ENCODE measurements at places on chromosomes 6 and 20.

DNA sequence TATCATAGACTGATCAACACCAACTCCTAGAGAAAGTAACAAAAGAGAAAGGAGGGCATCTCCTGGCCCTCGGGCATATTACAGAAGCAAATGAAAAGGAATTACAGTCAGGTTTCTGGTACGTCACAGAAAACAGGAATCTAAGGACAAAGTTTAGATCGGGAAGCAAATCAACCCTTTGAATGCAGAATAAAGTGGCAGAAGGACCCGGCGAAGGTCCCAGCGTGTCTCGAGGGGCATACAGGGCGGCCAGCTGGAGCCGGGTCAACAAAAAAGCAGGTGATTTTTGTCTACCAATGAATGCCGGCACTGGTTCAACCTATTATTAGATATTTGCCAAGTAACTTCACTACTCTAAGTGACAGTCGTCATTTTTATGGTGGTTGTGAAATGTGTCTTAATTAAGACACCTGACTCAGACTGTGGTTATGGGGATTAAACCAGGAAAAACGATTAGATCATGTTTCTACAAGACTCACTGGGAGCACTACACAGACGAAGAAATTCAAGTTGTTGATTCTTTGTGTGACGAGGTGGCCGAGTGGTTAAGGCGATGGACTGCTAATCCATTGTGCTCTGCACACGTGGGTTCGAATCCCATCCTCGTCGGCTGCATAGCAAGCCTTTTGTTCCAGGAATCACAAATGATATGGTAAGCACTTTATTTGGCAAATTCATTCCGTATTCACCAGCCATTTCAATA lies 12.4 kb upstream of the ZSCAN9 start:
- DNase-seq: peak; percentile 81

GRCh38 chr6:139967497-139967896 lies 593.0 kb upstream of the CITED2 start:
- DNase-seq: no peak

- DNase-seq: no peak
Observed at GRCh38 chr6:25061289-25061936, 125.7 kb upstream of the RIPOR2 start.

- no peak for DNase-seq
Observed at GRCh38 chr6:42162812-42163211, 10.4 kb upstream of the GUCA1A start.

DNA sequence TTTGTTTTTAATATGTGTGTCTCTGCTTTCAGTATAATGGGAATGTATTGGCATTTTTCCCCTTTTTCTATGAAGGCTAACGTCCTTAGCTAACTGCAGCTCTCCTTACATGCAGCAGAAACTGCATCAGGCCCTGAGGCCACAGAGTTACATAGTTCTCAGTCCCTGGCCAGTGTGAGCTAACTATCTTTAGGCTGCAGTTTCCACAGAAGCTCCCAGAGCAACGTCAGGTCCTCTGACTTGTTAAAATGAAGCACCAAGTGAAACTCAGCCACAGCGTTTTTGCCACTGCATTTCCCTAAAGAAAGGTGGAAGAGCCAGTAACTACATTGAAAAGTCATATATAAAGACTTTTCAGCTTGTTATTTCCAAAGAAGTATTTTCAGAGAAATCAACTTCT lies 244.7 kb downstream of the CBLN4 start:
- no peak for DNase-seq

- no peak for DNase-seq
Observed at GRCh38 chr20:58518387-58518786, 3.2 kb upstream of the APCDD1L start.

- no peak for DNase-seq
Observed at GRCh38 chr20:24543168-24543567, 73.7 kb downstream of the SYNDIG1 start.

GRCh38 chr6:119961450-119961849 lies 611.9 kb upstream of the MAN1A1 start:
- DNase-seq: no peak

DNA sequence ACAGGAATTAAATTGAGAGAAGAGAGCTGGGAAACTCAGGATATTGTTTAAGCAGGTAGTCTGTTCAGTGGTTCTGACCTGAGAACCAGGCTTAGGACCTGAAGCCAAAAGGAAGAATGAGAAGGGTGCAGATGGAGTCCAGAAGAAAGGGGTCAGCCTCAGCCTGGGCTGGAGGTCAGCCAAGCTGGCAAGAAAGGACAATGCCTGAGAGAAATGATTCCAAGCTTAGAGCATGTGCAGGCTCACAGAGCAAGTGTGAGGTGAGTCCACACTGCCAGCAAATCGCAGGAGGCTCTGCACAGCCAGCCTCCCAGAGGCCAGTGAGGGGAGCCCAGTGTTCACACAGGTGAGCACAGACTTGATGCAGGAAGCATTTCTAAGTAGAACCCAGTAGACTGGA lies 47.3 kb downstream of the DAAM2 start:
- no peak for DNase-seq

DNA sequence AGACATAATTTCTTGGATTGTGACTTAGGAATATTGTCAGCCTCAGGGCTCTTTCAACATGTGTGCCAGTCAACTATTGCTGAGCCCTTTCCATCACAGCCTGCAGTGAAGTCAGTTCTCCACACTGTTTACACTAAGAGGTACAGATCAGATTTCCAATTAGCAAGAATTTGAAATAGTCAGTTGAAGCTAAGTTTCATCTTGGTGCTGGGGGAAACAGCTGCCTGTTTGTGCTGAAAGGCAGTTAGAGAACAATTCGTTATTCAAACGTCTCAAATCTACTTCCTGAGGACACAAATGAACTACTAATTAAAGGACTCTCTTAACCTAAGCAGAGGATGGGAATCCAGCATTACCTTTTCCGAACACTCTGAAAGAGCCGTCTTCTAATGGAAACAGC lies 25.9 kb downstream of the ADGRF1 start:
- no peak for DNase-seq

DNA sequence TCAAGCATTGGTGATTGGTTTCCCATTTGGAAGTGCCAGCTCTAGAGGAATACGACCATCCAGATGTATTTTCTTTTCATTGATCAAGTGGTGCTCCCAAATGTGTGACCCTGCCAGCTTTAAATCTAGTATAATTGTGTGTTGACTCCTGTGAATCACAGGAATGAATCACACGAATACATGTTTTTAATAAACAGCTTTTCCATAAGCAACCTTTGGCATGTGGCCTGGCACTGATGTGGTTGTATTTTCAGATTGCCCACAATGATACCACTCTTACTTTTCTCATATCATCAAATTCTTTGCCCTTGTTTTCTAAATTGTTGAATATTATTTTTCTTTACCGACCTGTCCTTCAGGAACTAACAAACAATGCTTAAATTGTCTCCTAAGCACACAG lies 367 bp downstream of the GSTA3 start:
- DNase-seq: no peak

GRCh38 chr6:142249266-142249665 lies 52.5 kb upstream of the ADGRG6 start:
- DNase-seq: no peak

DNA sequence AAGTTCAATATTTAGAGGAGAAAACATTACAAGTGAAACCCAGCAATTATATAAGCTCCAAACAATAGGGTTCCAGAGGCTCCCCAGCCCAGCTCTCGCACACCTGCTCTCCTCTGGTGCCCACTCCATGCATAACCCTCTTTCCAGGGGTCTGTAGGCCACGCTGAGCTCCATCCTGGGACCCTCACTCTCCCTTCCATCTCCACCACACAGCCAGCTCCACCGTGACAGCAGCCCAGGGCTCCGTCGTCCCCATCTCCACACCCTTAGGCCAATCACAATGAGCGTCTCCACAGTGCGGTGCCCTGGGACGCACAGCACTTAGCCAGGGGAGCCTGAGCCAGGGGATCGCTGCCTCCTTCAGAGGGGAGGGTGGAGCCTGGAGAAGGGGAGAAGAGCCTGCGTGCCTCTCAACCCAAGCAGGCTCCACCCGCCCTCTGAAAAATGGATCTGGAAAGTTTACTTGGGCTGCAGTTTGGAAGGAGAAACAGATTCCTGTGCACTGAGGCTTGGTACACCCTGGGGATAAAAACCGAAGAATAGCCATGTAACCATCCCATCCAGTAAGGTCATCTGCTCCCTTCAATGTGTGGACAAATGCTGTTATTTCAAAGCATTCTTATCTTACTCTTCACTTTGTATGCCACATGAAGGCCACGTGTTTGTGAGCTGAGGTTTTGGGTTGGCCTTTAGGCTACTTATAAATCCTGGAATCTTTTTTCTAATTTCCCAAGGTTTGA lies 72.4 kb upstream of the GGTLC1 start:
- no peak for DNase-seq

GRCh38 chr6:147900247-147900830 lies 391.8 kb downstream of the SAMD5 start:
- no peak for DNase-seq

- DNase-seq: no peak
Observed at GRCh38 chr20:32443386-32443974, 85.3 kb downstream of the ASXL1 start.

GRCh38 chr20:24206995-24207394 lies 218.4 kb upstream of the GGTLC1 start:
- DNase-seq: no peak

DNA sequence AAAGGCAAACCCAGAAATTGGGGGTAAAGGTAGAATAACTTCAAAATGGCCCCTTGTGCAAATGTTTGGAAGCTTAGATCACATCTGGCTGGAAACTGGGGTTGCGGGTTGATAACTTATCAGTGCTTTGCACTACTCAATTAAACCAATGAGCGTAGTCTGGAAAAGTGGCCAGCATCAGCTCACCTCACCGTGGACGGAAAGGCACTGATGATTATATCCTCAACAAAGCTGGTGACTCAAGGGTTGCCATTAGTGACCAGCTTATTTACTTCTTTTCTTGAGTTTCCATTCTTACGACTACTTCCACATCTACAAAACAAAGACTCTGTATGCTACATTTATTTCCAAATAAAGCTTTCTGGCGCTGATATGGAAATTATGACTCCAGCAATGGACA lies 198.5 kb upstream of the HEY2 start:
- no peak for DNase-seq

GRCh38 chr6:29749668-29750067 lies 26.4 kb downstream of the HLA-F start:
- DNase-seq: no peak

GRCh38 chr6:85472744-85473143 lies 22.9 kb downstream of the NT5E start:
- no peak for DNase-seq

DNA sequence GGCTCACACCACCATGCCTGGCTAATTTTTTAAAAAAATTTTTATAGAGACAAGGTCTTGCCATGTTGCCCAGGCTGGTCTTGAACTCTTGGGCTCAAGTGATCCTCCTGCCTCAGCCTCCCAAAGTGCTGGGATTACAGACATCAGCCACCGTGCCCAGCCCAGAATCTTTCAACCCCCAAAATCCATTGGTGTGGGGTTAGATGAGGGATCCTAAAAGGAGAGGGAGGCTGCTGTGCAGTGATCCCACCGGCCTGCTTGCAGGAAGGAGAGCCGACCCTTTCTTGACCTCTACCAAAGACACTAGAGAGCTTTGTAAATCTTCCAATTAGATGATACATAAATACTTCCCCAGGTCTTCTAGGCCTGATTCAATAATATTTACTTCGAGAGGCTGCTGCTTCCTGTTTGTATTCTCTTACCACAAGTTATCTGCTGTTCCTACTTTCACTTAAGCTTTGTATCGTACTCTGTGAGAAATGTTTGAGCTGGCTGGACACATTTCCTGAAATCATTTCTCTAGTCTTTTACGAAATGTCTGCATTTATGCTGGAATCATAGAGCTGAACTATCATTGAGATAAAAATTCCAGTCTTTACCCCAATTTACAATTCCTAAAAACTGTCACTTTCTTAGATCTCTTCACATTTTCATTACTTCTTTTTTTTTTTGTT lies 49.3 kb upstream of the IER3 start:
- DNase-seq: peak; percentile 42

DNA sequence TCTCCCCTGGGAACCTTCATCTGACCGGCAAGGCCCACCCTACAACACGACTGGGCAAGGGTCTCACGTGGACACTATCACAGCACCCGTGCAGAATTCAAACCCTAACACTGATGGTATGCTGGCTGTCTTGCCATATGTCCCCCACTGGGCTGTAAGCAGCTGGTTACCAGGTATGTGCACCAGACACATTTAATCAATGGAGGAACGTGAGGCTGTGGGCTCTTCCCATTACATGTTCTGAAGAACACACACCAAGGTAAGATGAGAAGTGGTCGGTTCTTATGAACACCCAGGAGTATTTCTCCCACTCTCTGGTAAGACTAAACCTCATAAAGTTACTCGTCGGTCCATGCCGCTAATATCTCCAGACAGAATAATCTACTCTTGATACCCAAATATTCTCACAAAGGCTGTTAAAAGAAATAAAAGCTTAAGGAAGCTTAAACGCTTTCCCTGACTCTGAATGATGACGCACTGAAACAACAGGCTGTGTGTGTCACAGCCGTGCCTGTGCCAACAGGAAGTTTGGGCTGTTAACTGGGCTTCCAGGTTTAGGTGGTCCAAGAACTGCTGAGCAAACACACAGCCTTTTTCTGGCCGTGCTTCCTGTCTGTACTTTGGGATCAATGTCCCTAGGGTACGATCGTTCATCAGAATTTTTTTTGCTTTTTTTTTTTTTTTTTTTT lies 75.3 kb downstream of the SLC23A2 start:
- DNase-seq: no peak

DNA sequence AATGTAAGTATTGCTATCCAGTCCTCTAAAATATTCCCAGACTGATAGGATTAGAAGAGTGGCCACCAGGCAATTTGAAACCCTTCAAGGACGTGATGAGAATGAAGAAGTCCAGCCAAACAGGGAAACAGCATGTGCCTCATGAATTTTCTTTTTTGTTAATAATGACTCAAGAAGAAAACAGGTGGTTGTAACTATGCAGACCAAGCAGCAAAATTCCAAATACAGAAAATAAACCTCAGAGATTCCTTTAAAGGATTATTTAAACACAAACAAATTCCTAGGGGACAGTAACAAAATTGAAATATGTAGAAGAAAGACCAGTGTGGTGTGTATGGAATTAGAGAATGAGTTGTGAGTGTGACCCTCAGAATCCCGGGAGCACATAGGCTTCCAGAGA lies 239.2 kb downstream of the KCNQ5 start:
- no peak for DNase-seq

GRCh38 chr6:166543603-166544295 lies 42.7 kb downstream of the RAMACL start:
- DNase-seq: no peak

- DNase-seq: no peak
Observed at GRCh38 chr6:137349856-137350830, 131.0 kb upstream of the IFNGR1 start.

DNA sequence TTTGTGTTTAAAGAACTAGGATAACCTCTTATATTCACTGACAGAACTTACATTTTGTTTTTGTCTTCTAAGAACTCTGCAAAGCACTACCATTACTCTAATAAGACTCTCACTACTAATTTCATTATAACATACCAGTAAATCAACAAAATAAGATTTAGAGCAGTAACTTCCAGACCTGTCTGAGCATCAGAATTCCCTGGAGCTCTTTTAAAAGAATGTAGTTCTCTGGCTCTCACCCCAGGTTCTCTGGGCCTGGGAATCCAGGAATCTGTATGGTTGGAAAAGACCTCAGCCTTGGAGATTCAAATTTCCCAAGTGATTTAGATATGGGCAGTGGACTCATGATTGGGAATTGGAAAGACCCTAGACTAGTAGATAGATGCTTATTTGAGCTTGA lies 89.4 kb downstream of the JAG1 start:
- DNase-seq: no peak

- DNase-seq: no peak
Observed at GRCh38 chr6:108883172-108883571, 35.0 kb downstream of the ARMC2 start.

- DNase-seq: no peak
Observed at GRCh38 chr6:107267006-107267405, 151.7 kb upstream of the BEND3 start.
